ENCODE measurements at places on chromosomes 7 and 10.

DNA sequence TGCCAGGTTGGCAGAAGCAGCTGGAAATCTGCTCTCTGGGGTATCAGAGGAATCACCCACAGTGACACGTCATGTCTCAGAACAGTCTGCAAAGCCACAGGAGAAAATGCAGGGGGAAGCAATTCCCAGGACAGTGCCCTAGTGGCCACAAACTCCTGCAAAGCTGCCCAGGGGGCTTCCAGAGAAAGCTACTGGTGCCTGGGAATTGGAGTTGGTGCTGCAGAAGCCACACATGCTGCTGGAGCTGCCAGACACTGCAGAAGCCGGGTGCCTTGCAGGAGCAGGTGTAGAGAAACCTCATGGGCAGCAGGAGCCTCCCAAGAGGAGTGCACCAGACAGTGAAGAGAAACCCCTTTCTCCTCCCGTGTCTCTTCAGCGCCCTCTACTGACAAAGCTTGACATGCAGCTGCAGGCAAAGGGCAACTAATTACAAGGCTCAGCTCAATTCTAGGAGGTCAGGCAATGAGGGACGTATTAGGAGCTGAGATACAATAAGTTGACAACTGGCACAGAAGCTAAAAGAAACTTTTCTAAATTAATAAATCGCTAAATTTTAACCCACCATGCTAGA is 30.2 kb upstream of the NUB1 start:
- DNase-seq = no peak

- DNase-seq = peak; percentile 62
These were observed 254.1 kb downstream of the TNS3 start for GRCh38 chr7:47327698-47328391.

- no peak for DNase-seq
These were observed 91.8 kb downstream of the RNLS start for GRCh38 chr10:88491314-88491713.

GRCh38 chr7:151793531-151793951 is 83.4 kb downstream of the PRKAG2 start:
- DNase-seq = peak; percentile 97

DNA sequence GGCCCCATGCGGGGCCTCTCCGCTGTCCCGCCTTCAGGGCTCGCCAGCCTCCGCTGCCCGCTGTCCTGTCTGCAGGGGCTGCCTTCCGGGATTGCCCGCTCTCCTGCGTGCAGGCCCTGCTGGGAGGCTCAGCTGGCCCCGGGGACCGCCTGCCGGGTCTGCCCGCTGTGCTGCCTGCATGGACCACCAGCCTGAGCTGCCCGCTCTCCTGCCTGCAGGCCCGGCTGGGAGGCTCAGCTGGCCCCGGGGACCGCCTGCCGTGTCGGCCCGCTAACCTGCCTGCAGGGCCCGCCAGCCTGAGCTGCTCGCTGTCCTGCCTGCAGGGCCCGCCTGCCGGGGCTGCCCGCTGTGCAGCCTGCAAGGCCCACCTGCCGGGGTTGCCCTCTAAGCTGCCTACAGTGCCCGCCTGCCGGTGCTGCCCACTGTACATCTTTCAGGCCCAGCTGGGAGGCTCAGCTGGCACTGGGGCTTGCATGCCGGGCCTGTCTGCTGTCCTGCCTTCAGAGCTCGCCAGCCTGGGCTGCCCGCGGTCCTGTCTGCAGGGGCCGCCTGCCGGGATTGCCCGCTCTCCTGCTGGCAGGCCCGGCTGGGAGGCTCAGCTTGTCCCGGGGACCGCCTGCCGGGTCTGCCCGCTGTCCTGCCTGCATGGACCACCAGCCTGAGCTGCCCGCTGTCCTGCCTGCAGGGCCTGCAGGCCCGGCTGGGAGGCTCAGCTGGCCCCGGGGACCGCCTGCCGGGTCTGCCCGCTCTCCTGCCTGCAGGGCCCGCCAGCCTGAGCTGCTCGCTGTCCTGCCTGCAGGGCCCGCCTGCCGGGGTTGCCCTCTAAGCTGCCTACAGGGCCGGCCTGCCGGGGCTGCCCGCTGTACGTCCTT is 165.1 kb downstream of the GLRX3 start:
- peak; percentile 60 for DNase-seq

DNA sequence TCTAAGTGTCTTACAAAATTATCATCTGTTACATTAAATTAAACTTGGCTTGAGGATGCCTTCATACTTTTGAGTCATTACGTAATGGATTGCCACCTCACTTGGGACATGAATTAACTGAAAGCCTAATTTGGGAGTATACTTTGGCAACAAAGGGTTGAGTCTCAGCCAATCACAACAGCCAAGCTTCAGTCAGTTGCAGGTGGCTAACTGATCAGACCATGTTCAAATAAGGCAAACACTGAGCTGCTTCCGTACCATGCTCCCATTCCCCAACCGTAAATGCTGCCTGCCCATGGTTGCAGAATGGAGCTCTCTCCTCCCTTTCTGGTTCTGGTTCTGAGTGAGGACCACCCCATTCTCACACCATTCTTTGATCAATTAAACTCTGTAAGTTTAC is 92.9 kb upstream of the STK17A start:
- DNase-seq = no peak

GRCh38 chr7:12800486-12800885 is 113.1 kb downstream of the ARL4A start:
- DNase-seq = no peak

- no peak for DNase-seq
These were observed 1.1 kb upstream of the MACC1 start for GRCh38 chr7:20218279-20218678.

DNA sequence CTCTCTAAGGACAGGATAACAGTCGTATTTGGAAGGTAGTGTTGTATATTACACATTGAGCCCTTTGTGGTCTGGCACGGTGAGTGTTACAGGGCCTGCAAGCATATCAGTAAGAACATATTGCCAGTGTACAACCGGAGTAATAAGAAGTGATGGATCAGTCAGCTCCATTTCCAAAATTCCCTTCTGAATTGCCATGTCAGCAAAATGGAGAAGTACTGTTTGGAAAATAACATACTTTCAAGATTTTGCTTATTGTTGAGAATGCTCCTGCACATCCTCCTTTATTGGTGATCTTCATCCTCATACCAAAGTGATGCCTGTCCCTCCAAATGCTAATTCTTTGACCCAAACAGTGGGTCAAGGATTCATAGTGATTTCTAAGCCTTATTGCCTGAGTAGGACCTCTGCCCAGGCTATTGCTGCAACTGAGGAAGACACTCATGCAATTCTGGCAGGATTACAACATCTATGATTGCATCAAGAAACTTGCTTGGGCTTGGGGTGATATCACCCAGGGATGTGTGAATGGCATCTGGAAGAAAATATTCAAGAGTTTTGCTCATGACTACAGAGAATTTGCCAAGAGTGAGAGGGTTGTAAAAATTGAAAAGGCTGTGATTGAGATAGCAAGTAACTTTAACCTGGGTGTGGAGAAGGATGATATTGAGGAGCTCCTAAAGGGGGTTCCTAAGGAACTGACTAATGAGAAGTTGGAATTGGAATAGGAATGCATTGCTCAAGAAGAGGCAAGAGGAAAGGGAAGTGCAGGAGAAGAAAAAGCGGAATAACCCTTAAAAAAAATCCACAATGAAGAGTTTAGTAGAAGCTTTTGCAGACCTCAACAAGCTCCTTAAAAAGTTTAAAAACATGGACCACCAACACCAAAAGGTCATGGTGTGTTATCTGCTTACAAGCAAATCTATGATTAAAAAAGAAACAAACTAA is 452.2 kb upstream of the SORCS1 start:
- DNase-seq = no peak

- no peak for DNase-seq
These were observed 146.0 kb downstream of the TNS3 start for GRCh38 chr7:47435889-47436312.

- no peak for DNase-seq
These were observed 135.4 kb downstream of the MYOF start for GRCh38 chr10:93346694-93347093.

GRCh38 chr7:155860461-155860839 is 48.2 kb upstream of the SHH start:
- DNase-seq = no peak
